ENCODE measurements at places on chromosomes 6 and 20.
A peak's percentile ranks its signal among the peaks of the same experiment; 100 is the strongest.

GRCh38 chr6:43311666-43312065 lies 3.0 kb upstream of the CRIP3 start:
- no peak for DNase-seq

GRCh38 chr6:137781639-137782038 lies 85.4 kb upstream of the TNFAIP3 start:
- DNase-seq: no peak

- DNase-seq: no peak
Measured at GRCh38 chr6:129671442-129672340, 38.3 kb downstream of the ARHGAP18 start.

DNA sequence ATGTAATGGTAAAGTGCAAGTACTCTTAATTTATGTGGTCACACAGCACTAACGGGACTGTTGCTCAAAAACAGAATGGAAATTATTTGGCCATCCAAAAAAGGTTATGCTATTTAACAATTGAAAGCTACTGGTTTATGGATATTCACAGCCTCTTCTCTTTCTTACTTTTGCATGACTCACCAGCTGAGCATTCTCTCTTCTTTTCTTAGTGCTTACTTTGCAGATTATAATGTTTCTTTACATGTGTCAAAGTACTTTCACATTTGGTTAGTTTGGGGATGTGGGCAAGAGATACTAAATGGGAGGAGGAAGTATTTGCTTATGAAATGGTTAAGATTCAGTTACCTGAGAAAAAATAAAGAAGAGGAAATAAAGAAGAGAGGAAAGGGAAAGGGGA lies 610.5 kb downstream of the HTR1B start:
- peak; percentile 0 for DNase-seq
